ENCODE measurements at places on chromosomes 1 and 21.

DNA sequence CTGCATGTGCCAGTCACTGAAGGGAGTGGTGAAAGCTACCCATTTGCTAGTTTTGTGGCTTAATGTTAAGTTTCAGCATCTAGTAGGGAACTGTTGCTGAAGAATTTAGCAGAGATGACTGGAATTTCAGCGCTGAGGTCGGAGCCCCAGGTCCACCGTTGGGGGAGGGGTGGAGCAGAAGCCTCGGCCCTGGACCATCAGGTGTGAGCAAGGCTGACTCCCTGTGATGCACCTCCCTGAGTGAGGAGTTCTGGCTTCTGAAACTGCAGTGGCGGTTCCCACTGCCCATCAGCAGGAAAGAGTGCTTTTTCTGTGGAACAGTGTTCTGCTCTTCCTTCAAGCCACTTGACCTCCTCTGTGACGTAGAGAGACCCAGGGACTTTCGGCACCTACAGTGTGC lies 1.3 kb downstream of the NOS1AP start:
- no peak for DNase-seq

GRCh38 chr1:41342774-41343355 lies 18.4 kb upstream of the FOXO6 start:
- DNase-seq = no peak

DNA sequence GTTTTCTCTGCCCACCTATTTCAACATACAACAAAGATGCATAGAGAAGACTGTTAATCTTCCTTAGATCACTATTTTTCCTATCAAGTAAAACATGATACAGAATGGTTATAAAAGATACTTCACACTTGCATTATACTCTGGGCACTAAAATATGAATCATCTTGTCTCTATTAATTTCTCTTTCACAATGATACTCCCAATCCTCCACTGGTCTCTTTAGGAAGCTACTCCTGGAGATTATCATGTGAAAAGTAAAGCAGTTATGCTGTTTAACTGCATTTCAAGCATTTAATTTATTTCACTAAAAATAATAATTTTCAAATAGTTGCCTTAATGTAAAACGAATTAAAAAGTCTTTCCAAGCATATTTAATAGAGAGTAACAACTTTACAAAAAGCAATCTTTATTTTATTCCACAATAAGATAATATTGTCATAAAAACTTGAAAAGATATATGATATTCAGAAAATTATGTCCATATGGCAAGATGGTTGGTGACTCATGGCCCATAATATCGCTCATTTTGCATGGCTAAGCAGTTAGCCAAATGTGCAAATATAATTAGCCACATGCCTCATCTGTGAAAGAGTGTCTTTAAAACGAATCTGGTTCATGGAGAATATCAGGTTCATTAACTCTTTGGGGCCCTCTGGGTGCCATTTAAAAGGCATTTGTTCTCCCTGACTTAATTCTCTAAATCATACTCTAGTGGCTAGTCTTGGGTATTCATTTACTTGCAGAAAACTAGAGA lies 1569.0 kb upstream of the B3GALT2 start:
- DNase-seq = no peak

DNA sequence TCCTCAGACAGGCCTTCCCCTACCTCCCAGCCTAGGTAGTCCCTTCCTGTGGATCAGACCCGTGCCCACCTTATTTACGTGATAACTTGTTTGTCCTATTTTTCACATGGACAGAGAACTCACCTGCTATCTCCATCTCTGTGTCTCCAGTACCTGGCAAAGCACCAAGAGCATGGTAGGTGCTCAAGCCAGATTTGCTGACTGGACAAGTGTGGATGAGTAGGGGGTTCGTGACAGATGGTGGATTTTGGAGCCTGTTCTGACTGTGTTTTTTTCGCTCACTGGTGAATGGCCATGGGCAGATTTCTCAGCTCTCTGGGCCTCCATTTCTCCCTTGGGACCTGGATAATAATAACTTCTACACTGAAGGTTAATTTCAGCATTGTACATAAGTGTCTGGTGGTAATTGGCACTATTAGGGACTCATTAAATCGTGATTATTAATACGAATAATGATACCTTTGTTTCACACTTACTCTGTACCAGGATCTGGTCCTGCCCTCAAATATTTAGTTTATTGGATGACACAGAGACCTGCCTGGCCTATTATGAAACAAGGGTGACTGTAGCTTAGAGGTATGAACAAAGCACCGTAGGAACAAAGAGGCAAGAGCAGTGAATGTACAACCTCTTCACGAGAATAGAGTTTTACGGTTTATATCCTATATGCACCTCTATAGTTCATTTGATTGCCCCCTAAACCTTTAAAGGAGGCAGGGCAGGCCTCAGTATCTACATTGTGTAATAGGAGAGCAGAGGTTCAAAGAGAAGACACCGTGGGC lies 24.5 kb upstream of the SLC26A9 start:
- DNase-seq = no peak

GRCh38 chr1:104856518-104856917 lies 1106.8 kb downstream of the AMY1C start:
- no peak for DNase-seq

GRCh38 chr1:172004671-172005070 lies 163.4 kb downstream of the DNM3 start:
- no peak for DNase-seq

GRCh38 chr1:93692451-93692861 lies 10.8 kb upstream of the BCAR3 start:
- no peak for DNase-seq

DNA sequence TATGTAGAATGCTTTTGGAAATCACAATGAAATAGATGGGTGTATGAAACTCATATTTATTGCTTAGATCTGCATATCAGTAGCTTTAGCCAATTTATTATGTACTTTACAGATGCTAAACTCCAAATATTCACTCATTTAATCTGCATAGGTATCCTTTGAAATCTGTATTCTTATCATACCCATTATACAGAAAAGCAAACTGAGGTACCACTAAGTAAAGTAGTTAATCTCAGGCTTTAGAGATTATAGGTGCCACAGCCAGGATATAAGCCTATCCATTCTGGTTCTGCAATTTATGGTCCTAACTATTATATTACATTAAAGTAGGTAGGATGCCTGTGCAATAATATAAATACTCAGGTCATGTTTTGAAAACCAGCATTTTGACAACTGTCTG lies 369.4 kb downstream of the NCAM2 start:
- no peak for DNase-seq

- DNase-seq = no peak
Observed at GRCh38 chr1:182330303-182330702, 61.3 kb downstream of the GLUL start.

DNA sequence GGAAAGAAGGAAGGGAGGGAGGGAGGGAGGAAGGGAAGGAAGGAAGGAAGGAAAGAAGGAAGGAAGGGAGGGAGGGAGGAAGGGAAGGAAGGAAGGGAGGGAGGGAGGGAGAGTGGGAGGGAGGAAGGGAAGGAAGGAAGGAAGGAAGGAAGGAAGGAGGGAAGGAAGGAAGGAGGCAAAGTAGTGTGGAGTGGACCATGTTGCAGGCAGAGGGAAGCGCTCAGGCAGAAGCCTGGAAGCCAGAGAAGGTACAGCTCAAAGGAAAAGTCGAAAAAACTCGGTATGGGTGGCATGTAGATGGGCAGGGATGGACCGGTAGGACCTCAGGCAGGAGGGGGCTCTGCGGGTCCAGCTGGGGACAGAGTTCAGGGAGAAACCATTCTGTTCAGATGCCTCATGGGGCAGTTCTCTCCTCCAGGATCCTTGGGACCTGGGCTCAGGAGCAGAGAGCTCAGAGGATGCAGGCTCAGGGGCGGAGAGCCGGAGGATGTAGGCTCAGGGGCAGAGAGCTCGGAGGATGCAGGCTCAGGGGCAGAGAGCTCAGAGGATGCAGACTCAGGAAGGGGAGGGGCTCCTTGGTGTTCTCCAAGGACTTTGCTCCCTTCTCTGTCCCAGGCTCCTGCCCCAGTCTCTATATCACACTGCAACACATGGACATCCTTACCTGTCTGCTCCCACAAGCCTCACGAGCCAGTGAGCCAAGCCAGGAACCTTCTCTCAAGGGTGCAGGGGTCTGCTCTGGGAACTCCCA lies 13.6 kb upstream of the PADI3 start:
- no peak for DNase-seq

GRCh38 chr1:71921935-71922559 lies 360.3 kb downstream of the NEGR1 start:
- no peak for DNase-seq

DNA sequence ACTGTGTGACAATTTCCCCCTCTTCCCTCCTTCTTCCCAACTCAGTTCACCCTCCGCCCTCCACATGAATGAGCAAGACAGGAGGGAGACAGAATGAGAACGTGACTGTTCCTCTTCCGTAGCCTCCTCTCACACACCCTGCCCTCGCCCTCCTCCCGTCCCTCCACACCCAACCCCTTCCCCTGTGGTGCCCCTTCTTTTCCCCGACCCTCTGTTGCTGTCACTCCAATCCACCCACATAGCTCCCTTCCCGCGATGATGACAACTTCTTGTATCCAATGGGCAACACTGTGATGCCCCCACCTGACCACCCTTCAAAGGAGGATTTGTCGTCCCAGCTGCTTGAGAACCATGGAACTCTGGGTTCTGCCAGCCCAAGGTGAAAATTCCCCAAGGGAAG lies 41.4 kb upstream of the COX20 start:
- DNase-seq = no peak

Measured in NT2/D1 (cell line).